CD4-positive, alpha-beta T cell treated with Interferon alpha-2 for 1 hour (primary cell): ENCODE measurements at places on chromosomes 6 and 20.

- no peak for DNase-seq
These were observed 54.5 kb downstream of the ADGRG6 start for GRCh38 chr6:142356201-142356883.

GRCh38 chr20:62178316-62179161 lies 4.3 kb upstream of the MTG2 start:
- no peak for DNase-seq

- no peak for DNase-seq
These were observed 140.7 kb downstream of the ZMYND8 start for GRCh38 chr20:47215653-47216397.

DNA sequence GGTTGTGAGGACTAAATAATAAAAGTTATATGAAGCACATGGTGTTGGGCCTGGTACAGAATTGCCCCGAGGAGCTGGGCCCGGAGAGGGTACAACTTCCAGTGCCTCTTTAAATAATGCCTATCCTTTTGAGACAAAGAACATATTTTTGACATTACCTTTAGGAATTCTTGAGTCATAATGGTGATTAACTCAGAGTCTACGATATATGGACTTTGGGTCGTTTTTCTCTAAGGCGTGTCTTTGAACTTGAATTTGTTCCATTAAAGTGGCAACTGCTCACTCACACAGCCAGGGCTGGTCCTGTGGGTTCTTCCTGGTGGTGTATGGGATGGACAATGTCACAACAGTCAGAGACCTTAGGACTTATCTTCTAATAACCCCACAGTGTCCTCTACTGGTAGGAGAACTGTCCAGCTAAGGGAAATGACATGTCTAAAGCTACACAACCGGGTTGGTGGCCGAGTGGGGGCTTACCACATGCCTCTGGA lies 106.5 kb downstream of the CDC5L start:
- DNase-seq: no peak

GRCh38 chr20:9617940-9618339 lies 103.5 kb downstream of the LAMP5 start:
- no peak for DNase-seq

GRCh38 chr6:31495580-31495979 lies 2.4 kb upstream of the MICB start:
- DNase-seq: no peak

DNA sequence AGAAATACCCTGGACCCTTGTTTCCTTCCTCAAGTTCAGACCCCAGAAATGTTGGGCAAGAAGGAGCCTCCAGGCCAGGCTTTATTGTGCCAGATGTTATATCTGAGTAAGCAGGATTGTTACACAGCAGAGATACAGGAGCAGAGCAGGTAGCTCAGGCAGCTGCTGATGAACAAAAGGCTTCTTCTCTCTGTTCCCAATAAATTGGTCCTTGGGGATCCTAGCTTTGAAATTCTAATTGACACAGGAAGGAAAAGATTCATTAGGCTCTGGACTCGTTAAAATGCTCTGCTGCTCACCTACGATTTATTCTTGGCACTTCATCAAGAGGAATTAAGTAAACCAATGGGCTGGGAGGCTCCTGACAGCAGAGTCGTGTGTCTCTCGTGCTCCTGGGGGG lies 54.2 kb downstream of the RALY start:
- no peak for DNase-seq
